ENCODE measurements at places on chromosomes 16 and 17. TPM values are rescaled to one million over a fixed set of nuclear protein-coding genes. Genes with fewer than 3 reads are reported as not detected.

SOST gene
- not detected for total RNA-seq

CMIP gene
- 7.8 TPM for total RNA-seq

DDX52 gene
- total RNA-seq, result 26.7 TPM

CIBAR2 gene
- not detected for total RNA-seq

C17orf100 gene
- total RNA-seq, result 0.63 TPM

ANKFN1 gene
- total RNA-seq, result 0.54 TPM

QPRT gene
- not detected for total RNA-seq

ZFHX3 gene
- 2.7 TPM for total RNA-seq

MT1A gene
- total RNA-seq, result not detected

TTYH2 gene
- total RNA-seq, result not detected

GRB2 gene
- 65.0 TPM for total RNA-seq

ARL5C gene
- total RNA-seq, result not detected

KIF2B gene
- not detected for total RNA-seq

CCDC40 gene
- total RNA-seq, result 2.9 TPM

All from GM23248 (cell line).